ENCODE measurements at places on chromosomes 16 and 17. TPM values are rescaled to one million over a fixed set of nuclear protein-coding genes. Genes with fewer than 3 reads are reported as not detected.

SLC6A4 gene
- total RNA-seq: 2.5 TPM

LDHD gene
- total RNA-seq: 0.12 TPM

EFCAB13 gene
- total RNA-seq: 5.3 TPM

HOXB2 gene
- 16.6 TPM for total RNA-seq

ABCC11 gene
- 0.29 TPM for total RNA-seq

LYRM9 gene
- 21.2 TPM for total RNA-seq

KRT9 gene
- not detected for total RNA-seq

ABCC12 gene
- total RNA-seq: not detected

SEZ6L2 gene
- 6.9 TPM for total RNA-seq

SLC16A3 gene
- 170 TPM for total RNA-seq

CLDN9 gene
- total RNA-seq: not detected

USP43 gene
- total RNA-seq: 0.35 TPM

OR4D2 gene
- total RNA-seq: not detected

ACSM2A gene
- total RNA-seq: not detected

EMC6 gene
- total RNA-seq: 24.1 TPM

CDYL2 gene
- 39.7 TPM for total RNA-seq

SLC35G6 gene
- total RNA-seq: not detected

PLD6 gene
- total RNA-seq: 2.3 TPM

SHISA6 gene
- total RNA-seq: not detected

Data from glomerular endothelial cell (primary cell).